ENCODE measurements at places on chromosomes 11 and 22. TPM values are rescaled to one million over a fixed set of nuclear protein-coding genes. Genes with fewer than 3 reads are reported as not detected.

DNA sequence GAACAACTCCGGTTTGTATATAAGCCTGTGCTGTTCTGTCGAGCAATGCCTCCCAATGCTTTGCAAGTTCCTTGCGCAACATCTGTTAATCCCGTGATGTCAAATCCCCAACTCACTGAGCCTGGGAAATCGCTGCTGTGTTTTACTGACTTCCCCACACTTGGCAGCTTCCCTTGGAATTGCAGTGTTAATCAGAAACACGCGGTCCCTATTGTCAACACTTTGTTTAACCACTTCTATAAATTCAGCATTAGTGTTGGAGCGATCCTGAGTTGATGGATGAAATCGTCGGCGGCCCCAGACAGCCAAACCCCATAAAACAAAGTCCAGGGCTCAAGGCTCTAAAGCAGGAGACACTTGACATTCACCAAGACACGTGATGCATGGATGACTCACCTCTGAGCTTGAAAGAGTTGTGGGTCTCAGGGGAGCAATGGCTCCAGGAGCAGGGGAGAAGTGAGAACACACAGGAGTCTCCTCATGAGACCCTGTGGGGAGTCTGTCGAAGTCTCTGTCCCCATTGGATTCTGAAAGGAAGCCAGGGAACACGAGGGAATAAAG lies 555.3 kb downstream of the MIAT start:
- H3K4me3 ChIP-seq, result no peak overlapping the region
- no peaks in the 10 kb centered on the region for H3K27me3 ChIP-seq
- peak overlapping the region; percentile 65 for H3K27ac ChIP-seq
- no peaks in the 10 kb centered on the region for H3K36me3 ChIP-seq
- peak; percentile 92 for DNase-seq
- no peaks in the 10 kb centered on the region for H3K4me1 ChIP-seq

DNA sequence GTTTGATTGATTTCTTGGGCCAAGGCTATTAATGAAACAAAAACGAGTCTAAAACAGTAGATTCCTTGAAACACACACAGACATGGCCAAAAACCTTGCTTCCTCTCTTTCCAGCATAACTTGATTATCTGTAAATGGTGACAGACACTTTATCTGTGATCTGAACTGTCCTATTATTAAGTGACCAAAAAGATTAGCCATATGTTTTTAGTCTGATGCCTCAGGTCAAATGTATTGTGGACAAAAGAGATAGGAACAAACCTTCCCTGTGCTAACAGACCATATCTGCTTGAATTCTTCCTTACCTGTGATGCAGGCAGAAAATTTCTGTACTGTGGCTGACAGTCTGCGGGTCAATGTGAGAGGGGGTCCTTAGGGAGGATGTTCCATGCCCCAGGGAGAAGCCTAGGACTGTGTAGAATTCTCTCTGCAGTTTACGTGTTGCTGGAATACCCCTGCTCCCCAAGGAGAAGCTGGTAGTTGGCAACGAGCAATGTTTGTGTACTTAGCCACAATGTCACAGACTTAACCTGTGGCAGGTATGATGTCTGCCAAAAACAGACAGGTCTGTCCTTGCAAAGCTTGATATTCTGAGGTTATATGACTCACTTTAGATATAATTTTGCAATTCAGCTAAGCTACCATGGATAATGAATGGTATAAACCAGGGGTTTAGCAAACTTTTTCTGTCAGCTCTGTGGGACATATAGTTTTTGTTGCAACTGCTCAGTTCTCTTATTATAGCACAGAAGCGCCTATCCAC lies 31.2 kb downstream of the C11orf71 start:
- H3K4me1 ChIP-seq, result no peaks in the 10 kb centered on the region
- no peak overlapping the region for H3K4me3 ChIP-seq
- H3K27ac ChIP-seq, result no peak overlapping the region
- H3K27me3 ChIP-seq, result no peaks in the 10 kb centered on the region

GRM5 gene
- not detected for total RNA-seq

DNA sequence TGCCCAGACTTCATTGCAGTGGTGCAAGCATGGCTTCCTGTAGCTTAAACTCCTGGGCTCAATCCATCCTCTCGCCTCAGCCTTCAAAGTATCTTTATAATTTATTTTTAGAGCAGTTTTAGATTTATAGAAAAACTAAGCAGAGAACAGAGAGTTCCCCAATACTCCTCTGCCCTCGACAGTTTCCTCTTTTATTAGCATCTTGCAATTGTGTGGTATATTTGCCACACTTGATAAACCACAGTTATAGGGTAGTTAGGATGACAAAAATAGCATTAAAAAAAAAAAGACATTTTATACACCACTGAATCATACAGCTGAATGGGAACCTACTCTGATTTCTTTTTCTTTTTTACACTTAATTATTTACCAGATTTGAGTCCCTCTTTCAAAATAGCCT lies 31.2 kb downstream of the MS4A2 start:
- H3K27me3 ChIP-seq, result no peaks in the 10 kb centered on the region
- no peaks in the 10 kb centered on the region for H3K4me1 ChIP-seq
- no peak overlapping the region for H3K27ac ChIP-seq
- no peak for DNase-seq
- H3K4me3 ChIP-seq, result no peak overlapping the region

DNA sequence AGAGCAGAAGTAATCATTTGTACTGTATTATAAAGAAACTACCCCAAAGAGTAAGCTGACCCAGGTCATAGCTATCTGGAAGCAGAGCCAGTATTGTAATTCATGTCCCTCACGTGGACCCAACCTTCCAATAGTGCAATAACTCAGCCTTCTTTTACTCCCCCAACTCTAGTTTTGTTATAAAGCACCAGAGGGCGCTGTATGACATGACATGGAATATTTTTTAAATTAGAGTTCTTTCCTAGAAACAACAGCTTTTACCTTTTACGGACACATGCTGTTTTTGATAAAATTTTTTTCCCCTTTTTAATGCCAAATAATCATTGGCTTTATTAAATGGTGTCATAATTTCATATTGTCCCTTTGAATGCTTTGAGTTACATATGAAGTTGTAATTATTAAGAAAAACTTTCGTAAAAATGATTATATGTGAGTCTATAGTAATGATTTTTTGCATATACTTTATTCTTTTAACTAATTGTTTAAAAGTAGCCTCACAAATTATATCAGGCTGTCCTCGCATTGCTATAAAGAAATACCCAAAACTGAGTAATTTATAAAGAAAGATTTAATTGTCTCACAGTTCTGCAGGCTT lies 76.9 kb downstream of the DKK3 start:
- no peaks in the 10 kb centered on the region for H3K27me3 ChIP-seq
- H3K4me1 ChIP-seq, result no peaks in the 10 kb centered on the region
- no peak for DNase-seq
- H3K27ac ChIP-seq, result peak overlapping the region; percentile 15
- H3K36me3 ChIP-seq, result peaks cover 55% of the 10 kb centered on the region
- no peak overlapping the region for H3K4me3 ChIP-seq

TMEM121B gene
- total RNA-seq, result 0.55 TPM

GRCh38 chr11:75338516-75339208 lies 12.8 kb downstream of the ARRB1 start:
- peak overlapping the region; percentile 69 for H3K27ac ChIP-seq
- H3K36me3 ChIP-seq, result no peaks in the 10 kb centered on the region
- H3K4me3 ChIP-seq, result no peak overlapping the region
- no peaks in the 10 kb centered on the region for H3K4me1 ChIP-seq
- no peak for DNase-seq

DNA sequence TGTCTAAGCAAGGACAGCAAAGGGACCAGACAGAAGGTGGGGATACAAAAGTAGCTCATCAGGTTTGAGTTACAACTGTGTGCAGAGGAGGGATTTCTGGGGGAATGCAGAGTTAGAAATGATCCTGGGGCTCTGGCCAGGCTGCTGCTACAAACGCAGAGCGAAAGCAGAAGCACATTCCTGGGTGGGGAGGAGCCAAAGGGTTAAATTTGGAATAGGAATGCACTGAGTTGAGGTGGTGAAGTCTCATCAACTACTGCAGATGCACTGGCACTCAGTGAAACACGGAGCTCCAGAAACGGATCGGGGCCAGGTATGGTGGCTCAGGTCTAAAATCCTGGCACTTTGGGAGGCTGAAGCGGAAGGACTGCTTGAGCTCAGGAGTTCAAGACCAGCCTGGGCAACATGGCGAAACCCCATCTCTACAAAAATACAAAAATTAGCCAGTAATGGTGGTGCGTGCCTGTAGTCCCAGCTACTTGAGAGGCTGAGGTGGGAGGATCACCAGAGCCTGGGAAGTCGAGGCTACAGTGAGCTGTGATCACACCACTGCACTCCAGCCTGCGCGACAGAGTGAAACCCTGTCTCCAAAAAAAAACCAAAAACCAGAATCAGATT lies 3.2 kb downstream of the CHKA start:
- no peak for DNase-seq
- no peak overlapping the region for H3K4me3 ChIP-seq
- H3K4me1 ChIP-seq, result peaks cover 52% of the 10 kb centered on the region
- no peaks in the 10 kb centered on the region for H3K27me3 ChIP-seq
- no peaks in the 10 kb centered on the region for H3K36me3 ChIP-seq

GRCh38 chr11:35712533-35712932 lies 50.0 kb downstream of the TRIM44 start:
- no peak overlapping the region for H3K27ac ChIP-seq
- H3K4me1 ChIP-seq, result peaks cover 4% of the 10 kb centered on the region
- no peak overlapping the region for H3K4me3 ChIP-seq
- DNase-seq, result no peak
- H3K36me3 ChIP-seq, result no peaks in the 10 kb centered on the region

Measured in right atrium auricular region (tissue), 2 donors.